T-helper 2 cell (primary cell): ENCODE measurements at places on chromosomes 5 and 9.

- DNase-seq = no peak
These were observed 56.9 kb downstream of the AHRR start for GRCh38 chr5:378301-378891.

DNA sequence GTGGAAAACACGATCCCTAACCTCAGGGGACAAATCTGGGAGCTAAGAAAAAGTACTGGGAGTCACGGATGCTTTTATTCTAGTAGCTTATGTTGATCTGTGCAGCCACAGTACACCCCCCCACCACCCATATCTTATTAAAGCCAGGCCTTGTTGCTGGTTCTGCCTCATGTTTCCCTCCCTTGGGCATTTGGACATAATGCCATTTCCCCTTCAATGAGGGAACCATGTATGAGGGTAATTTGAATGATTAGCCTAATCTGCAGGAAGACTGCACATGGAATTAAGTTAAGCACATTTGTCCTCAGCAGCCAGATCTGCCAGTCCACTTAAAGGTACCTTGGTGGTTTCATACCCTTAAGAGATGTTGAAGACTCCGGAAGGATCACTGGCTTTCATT lies 102.0 kb downstream of the ARHGAP26 start:
- no peak for DNase-seq

- no peak for DNase-seq
These were observed 96.9 kb upstream of the FCN2 start for GRCh38 chr9:134783699-134784039.

DNA sequence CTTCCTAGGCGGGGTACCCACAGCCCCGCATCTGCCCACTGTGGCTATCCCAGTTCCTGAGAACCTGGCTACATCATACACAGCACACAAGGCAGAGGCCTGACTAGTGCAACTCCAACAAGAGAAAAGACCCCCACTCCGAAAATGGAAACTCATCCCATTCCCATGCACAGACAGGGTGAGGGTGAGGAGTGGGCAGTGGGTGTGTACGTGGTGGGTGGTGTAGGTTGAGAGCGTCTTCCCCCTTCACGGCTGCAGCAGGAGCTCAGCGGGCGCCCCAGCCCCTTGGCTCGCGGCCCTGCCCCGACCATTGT lies 501 bp upstream of the MAP1B start:
- DNase-seq = no peak

DNA sequence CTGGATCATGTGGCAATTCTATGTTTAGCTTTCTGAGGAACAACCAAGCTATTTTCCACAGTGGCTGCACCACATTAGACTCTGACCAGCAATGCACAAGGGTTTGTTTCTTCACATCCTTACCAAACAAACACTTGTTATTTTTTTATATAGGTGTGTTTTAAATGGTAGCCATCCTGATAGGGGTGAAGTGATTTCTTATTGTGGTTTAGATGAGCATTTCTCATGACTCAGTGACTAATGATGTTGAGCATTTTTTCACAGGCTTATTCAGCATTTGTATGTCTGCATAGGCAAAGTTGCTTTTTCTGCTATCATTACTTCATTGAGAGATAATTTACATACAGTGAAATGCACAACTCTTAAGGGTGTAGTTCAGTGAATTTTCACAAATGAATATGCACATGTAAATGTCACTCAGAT lies 36.0 kb downstream of the ANKRD33B start:
- no peak for DNase-seq

- DNase-seq = no peak
These were observed 13.1 kb upstream of the HSD17B4 start for GRCh38 chr5:119439140-119439631.

DNA sequence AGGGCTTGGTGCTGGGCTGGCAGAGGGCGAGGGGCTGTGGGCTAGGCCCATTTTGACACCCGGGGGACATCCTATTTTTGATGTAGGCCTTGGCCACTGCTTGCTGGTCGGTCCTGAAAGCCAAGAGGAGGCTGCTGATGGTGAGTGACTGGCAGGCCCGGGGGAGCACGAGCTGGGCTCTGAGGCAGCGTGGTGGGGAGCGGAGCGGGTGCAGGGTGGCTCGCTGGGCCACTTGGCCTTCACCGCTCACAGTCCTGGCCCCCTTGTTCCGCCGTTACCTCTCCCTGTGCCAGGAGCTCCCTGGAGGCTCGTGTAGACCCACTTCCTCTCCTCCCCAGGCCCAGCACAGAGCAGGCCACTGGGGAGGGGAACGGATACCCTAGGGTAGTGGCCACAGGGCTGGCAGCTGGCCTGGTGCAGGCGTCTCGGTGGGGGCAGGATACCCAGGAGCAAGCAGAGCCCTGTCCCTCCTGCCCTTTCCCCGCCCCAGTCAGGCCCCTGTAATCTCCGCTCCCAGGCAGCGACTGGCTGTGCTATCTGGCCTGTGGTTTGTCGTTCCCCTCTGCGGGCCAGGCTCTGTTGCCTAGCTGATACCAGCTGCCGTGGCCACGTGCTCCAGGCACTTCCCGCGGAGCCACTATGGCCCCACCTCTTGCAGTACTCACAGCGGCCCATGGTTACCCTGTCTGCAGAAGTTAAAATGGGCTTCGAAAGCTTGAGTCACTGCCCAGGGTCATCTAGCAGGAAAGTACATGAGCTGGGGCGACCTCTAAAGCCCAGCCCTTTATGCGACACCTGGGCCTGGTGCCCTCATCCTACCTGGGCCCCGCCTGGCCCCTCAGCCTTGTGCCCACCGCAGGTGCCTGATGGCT lies 11.7 kb upstream of the DOLPP1 start:
- peak; percentile 67 for DNase-seq

DNA sequence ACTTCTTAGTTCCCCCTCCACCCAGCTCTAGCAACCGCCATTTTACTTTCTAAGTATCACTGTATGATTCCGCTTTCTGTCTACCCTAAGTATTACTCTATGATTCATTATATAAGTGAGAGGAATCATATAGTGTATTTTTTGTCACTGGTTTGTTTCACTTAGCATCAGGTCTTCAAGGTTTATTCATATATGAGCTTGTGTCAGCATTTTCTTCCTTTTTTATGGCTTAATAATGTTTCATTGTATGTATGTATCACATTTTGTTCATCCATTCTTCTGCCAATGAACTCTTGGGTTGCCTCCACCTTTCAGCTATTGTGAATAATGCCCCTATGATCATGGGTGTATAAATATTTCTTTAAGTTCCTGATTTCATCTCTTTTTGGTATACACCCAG lies 222.8 kb downstream of the SNCAIP start:
- no peak for DNase-seq

GRCh38 chr5:67375606-67376005 lies 179.0 kb upstream of the CD180 start:
- no peak for DNase-seq

- no peak for DNase-seq
These were observed 2.5 kb downstream of the F2R start for GRCh38 chr5:76718381-76718832.

DNA sequence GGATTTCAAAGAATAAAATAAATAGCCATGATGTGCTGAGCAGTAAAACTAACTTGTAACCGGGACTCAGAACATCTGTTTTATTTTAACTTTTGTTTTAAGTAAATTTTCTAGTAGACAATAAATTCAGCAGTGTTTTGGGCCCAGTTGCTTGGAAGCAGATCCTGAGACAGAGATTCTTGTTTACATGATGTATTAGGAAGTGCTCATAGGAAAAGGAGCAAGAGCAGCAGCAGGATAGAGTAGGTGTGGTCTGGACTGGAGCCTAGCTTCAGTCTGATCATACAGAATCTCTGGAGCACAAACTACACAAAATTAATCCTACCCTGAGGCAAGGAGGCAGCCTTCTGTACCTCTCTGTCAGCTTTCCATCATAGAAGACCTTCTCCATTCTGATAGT lies 139.2 kb upstream of the CCNH start:
- no peak for DNase-seq

DNA sequence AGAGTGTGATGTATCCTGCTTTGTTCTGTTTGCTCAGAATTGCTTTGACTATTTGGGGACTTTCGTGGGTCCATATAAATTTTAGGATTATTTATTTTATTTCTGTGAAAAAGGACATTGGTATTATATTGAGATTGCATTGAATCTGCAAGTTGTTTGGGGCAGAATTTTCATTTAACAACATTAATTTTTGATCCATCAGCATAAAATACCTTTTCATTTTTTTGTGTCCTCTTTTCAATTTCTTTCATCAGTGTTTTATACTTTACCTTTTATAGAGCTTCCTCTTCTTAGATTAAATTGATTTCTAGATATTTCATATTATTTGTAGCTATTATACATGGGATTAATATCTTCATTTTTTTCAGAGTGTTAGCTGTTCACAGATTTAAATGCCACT lies 40.8 kb upstream of the FBXL7 start:
- no peak for DNase-seq

GRCh38 chr9:127092041-127092608 lies 30.3 kb downstream of the ANGPTL2 start:
- DNase-seq = no peak
